Right ventricle myocardium superior (tissue), 1 donor: ENCODE measurements at places on chromosomes 12 and 14. TPM values are rescaled to one million over a fixed set of nuclear protein-coding genes. Genes with fewer than 3 reads are reported as not detected.

TAPBPL gene
- 11.1 TPM for total RNA-seq

BBOF1 gene
- 2.3 TPM for total RNA-seq

HOXC6 gene
- total RNA-seq, result 0.30 TPM

TAS2R13 gene
- total RNA-seq, result 0.27 TPM

CLEC6A gene
- not detected for total RNA-seq

OR4K13 gene
- not detected for total RNA-seq

WNT5B gene
- total RNA-seq, result 3.2 TPM

IL26 gene
- not detected for total RNA-seq

EPYC gene
- not detected for total RNA-seq

CIDEB gene
- 2.9 TPM for total RNA-seq

HOXC12 gene
- total RNA-seq, result not detected

VAMP1 gene
- total RNA-seq, result 3.2 TPM

PLA2G1B gene
- total RNA-seq, result not detected

CNTN1 gene
- 0.46 TPM for total RNA-seq

OXA1L gene
- total RNA-seq, result 164 TPM

SIX1 gene
- not detected for total RNA-seq

PRR4 gene
- total RNA-seq, result 1.1 TPM

GLIPR1L1 gene
- total RNA-seq, result not detected

PTGDR gene
- 0.89 TPM for total RNA-seq

TAS2R19 gene
- 0.51 TPM for total RNA-seq

IL22 gene
- not detected for total RNA-seq

TAS2R42 gene
- not detected for total RNA-seq

TRIM9 gene
- 0.40 TPM for total RNA-seq

STON2 gene
- 12.0 TPM for total RNA-seq

SLC25A21 gene
- 0.78 TPM for total RNA-seq
